ENCODE measurements at places on chromosomes 4 and X.
A peak's percentile ranks its signal among the peaks of the same experiment; 100 is the strongest.

GRCh38 chr4:147487616-147488015, 6.7 kb downstream of the EDNRA start:
- no peak for DNase-seq

DNA sequence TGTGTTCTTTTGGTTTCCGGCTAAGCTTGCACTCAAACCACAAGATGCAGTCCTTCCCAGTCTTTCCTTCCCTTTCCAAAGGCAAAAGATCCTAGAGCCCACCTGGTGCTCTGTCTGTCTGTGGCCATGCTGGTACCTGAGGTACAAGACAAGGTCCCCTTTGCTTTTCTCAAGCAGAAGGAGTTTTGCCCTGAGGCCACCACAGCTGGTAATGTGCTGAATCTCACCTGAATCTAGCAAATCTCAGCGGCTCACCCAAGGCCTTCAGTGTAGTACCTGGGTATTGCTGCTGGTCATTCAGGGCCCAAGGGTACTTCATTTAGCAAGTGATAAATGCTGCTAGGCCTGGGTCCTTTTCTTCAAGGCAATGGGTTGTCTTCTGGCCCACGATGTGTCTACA, 20.5 kb upstream of the KLF8 start:
- no peak for DNase-seq

- DNase-seq = no peak
Measured at GRCh38 chr4:81049907-81050306, 19.4 kb downstream of the BMP3 start.

DNA sequence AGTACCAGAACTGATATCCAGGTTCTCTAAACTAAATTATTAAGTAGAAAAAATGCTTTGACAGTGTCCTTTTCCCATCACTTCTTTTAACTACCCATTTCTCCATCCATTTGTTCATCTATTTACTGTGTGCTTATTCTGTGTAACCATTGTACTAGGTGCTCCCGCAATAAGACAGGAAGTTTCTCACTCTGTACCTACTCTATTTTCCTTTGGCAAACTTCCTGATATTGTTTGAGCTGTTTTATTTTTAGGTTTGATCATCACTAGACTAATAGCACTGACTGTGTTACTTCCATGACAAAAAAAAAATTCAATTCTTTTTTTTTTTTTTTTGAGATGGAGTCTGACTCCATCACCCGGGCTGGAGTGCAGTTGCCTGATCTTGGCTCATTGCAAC, 102.5 kb upstream of the CASK start:
- DNase-seq = no peak

- no peak for DNase-seq
Measured at GRCh38 chr4:59044286-59044900, 1934.2 kb upstream of the IGFBP7 start.

DNA sequence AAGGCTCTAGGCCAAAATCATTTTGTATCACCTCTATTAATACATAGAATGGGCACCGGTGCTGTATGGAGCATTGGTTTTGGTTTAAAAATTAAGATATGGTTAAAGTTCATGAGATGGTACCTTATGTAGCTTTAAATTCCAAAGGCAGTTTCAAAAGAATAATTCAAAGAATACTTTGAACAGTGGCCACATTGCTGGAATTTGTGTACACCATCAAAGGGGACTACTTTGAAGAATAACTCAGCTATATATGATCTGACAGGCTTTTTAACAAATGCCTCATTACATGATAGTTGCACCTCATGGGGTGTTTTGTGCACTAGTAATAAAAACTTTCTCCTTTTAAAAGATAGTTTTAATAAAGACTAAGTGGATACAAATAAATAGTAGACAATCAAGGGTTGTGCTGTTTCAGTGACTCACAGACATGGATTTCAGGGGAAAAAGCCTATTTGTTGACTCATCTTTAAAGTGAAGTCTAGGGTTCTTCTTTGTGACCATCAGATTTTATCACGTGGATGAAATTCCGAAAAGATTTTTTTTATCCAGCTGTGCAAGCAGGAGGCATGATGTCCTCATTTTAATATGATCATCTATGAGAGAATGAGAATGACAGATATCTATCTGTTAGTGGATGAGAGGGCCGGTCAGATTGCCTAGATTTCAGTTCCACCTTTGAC, 12.8 kb downstream of the MTM1 start:
- DNase-seq = no peak

DNA sequence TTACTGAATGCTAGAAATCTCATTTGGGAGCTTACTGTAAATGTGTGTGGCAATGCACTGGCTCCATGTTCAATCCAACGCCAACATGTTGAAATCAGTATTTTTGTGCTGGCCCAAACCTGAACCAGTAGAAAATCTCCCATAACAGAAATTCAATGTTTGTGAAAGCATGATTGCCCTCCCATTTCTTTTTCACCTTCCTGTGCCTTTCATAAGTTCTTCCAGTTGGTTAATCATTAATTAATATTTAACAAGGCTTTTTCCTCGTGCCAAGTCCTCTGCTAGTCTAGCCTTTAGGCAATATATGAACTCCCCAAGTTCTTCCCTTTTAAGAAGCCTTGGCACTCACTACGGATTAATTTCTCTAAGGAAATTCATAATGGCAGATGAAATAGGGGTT, 1.3 kb upstream of the PLS3 start:
- no peak for DNase-seq

DNA sequence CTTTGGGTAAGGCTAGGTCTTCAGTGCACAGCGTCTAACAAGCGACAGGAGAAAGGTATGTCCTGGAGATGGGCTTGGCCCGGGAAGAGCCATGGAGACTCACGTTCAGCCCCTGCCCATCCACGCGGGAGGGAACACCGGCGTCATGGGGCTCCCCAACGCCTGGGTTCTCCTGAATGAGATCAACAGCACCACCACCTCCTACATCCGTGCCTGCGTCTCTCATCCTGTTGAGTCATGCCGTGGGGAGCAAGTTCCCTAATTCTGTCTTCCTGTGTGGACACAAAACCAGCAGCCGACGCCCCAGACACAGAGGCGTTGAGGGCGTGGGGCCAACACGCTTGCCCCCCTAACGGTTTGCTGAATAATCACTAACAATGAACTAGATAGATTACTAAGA, 20.1 kb upstream of the IL3RA start:
- peak; percentile 39 for DNase-seq

DNA sequence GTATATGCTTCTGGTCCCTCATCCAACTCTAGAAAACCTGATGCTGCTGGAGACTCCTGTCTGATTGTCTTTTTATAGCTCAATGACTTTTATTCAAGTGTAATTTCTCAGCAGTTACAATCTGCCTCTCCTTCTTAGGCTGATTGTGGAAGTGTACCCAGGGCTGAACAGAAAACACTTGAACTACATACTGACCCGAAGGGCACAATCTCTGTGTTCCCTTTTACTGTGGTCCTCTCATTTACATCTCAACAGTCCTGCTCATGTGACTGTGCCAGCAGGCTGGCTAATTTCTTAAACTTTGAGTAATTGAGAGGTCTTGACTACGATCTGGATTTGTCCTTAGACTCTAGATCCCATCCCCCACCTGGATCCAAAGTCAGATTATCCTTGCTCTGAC, 863.4 kb downstream of the PDHA2 start:
- DNase-seq = no peak

DNA sequence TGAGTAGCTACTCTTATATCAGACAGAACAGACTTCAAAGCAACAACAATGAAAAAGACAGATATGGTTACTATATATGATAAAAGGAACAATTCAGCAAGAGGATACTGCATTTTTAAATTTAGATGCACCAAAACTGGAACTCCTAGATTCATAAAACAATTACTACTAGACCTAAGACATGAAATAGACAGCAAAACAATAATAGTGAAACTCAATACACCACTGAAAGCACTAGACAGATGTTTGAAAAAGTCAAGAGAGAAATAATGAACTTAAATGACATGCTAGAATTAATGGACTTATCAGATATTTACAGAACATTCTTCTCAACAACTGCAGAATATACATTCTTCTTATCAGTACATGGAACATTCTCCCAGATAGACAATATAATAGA, 99.5 kb upstream of the ITM2A start:
- DNase-seq = no peak

DNA sequence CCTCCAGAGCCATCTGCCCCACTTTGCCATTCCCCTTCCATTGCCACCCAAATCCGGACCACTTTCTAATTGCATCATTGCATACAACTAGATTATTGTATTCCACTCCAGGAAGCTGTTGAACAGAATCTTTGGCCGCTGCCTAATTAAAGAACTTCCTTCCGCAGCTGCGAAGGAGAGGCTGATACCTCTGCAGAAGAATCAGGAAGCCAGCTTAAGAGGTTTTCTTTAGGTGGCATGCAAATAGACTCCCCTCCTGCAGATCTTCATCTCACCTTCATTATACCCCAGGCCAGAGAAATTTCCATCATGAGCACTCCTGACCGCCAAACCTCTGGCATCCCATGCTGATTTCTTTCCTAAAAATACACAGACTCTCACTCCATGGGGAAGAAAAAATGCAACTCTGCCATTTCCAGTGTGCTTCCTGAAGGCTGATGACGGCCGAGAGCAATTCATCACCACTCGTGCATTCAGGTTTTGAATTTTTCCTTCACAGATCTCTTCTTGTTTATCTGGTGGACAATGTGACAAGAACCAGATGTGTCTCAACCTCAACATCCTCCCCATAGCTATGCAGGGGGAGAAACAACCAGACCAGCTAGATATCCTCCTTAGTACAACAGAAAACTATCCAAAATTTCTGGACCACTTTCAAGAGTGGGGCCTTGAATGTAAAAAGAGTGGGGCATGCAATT, 31.2 kb downstream of the LGI2 start:
- no peak for DNase-seq

DNA sequence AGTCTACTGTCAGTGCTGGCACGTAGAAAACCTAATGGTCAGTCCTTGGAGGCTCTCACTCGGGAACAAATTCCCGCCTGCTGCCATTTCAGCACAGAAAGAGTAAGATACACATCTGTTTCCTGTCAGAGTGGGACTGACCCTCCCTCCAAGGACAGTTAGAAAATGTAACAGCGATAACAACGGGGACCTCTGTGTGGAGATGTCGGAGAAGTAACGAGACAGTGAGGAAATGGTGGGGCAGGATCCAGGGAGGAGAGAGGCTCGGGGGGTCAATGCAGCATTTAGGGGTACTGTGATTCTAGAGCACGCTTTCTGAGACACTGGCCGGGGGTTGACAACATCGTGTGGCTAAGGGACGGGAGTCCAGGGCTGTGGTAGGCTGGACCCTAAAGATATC, 36.0 kb upstream of the SORCS2 start:
- DNase-seq = no peak

DNA sequence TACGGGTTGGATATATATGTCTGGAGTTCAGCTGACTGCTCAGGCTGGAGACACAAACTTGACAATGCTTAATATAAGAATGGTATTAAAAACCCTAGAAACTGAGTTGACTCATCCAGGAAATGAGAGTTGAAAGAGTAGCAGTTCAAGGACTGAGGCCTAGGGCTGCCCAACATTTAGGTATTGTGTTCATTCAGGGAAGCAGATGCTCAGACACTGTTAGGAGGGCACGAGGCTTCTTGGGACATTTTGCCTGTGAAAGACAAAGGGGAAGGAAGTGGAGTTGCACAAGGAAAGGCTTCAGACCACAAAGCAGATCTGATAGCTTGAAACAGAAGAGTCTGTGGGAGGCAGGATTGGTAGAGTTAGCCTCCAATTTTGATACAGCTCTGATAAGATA, 52.0 kb upstream of the HS3ST1 start:
- no peak for DNase-seq

- no peak for DNase-seq
Measured at GRCh38 chr4:156261230-156261629, 307.6 kb upstream of the CTSO start.

- no peak for DNase-seq
Measured at GRCh38 chr4:37243051-37243450, 1.5 kb upstream of the NWD2 start.

- DNase-seq = no peak
Measured at GRCh38 chr4:122539861-122540465, 80.9 kb downstream of the IL21 start.

GRCh38 chr4:73929278-73929677, 52.5 kb downstream of the PF4 start:
- no peak for DNase-seq

- no peak for DNase-seq
Measured at GRCh38 chr4:97507587-97508245, 635.6 kb downstream of the STPG2 start.

DNA sequence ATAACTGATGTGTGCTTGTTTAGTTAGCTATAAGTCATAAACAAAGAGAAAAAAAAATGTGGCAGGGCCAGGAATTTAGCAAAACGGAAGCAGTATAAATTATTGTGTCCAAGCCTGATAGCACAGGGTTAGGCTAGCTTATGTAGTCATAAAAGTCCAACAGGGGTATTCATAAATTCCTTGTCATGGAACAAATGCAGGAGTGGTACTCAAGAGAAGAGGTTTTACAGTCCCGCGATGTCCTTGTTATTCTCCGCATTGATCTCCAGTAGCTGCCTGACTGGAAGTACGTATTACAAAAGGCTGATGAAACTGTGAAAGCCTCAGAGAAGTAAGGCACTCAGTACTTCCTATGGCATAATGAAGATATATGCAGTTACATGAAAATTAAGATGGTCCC, 336.9 kb upstream of the TRAM1L1 start:
- no peak for DNase-seq

- DNase-seq = no peak
Measured at GRCh38 chr4:75001871-75002270, 69.0 kb downstream of the PARM1 start.

DNA sequence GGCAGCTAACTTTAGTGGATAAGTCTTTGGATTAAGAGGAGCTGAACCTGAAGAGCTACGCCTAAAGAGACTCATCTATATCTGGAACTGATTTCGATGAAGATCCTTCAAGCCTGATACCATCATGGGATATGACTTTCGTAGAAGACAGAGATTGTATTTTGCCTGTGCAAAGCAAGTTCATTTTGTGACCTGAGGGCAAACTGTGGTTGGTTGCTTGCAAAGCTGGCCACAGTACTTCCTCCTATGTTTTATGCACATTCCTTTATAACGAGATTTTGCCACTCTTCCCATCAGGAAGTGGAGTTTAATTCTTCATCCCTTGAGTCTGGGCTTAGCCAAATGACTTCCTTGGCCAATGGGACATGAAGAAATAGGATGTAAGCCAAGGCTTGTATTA, 519.3 kb upstream of the NR3C2 start:
- DNase-seq = no peak

- no peak for DNase-seq
Measured at GRCh38 chrX:151828439-151829080, 84.1 kb upstream of the MAGEA4 start.

- no peak for DNase-seq
Measured at GRCh38 chr4:126735294-126736132, 897.2 kb upstream of the INTU start.

DNA sequence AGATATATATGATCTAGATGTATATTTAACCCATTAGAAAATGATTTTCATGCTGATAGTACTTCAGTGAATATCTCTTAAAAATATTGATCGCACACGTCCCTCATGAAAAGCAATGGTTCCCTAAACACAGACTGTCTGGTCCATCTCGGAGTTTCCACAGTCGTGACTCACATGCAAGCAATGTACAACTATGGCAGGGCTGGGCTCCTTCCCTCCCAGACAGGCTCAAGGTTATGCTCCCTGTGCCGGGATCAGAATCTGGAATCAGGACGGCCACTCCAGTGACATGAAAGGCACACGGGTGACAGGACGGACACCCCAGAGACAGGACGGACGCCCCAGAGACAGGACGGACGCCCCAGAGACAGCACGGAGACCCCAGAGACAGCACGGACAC, 40.2 kb upstream of the PPP2R3B start:
- no peak for DNase-seq

- DNase-seq = no peak
Measured at GRCh38 chrX:135327299-135327698, 18.0 kb downstream of the ETDC start.

Measured in stimulated activated naive CD8-positive, alpha-beta T cell treated with anti-CD3 and anti-CD28 coated beads, Interleukin-15, Interleukin-2, amounts not matched to agents 100 U/mL and 50 U/mL, for 24 hours (primary cell).